ENCODE measurements at places on chromosomes 7 and 10. TPM values are rescaled to one million over a fixed set of nuclear protein-coding genes. Genes with fewer than 3 reads are reported as not detected.

DNA sequence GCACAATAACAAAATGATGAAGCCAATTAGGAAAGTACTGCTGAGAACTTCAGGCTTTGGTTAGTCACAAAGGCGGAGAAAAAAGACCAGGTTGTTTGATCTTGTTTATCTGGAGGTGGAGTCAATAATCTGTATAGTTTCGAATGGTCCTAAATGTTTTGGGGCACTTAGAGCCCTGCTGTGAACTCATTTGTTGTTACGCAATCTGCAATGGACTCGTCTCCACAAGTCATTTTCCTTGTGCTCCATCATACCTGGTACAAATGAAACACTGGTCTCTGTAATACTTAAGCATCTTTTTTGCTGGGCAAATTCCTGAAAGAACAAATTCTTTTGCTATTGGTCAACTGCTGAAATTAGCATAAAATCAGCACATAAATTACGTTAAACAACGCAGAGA, 430.5 kb downstream of the GATA3 start:
- DNase-seq: no peak

GRCh38 chr7:150958062-150958552, 20.0 kb downstream of the KCNH2 start:
- no peak for DNase-seq

DNA sequence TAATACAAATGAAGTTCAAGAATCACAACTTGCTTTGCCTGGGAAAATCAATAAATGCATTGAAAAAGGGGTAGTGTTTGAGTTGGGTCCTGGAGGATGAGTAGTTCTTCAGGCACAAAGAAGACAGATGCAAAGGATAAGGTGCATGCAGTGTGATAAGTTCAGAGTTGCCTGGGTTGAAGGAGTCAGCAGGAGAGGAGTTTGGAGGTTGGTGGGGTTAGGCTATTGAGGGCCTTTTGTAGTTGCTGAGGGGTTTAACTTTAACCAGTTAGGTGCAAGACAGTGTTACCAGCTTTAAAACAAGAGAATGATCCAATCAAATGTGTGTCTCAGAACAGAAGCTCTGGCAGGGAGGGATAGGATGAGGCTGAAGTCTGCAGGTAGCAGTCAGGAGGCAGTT, 44.3 kb upstream of the GLCCI1 start:
- no peak for DNase-seq

- no peak for DNase-seq
These were observed 38.7 kb downstream of the PLXNA4 start for GRCh38 chr7:132537456-132538145.

GRCh38 chr10:13950543-13950939, 363.8 kb downstream of the PRPF18 start:
- no peak for DNase-seq

- no peak for DNase-seq
These were observed 213.4 kb downstream of the TAX1BP1 start for GRCh38 chr7:27953361-27953760.

- no peak for DNase-seq
These were observed 41.4 kb downstream of the GRID1 start for GRCh38 chr10:86325158-86325557.

SEMA4G gene
- total RNA-seq: 175 TPM

GRCh38 chr10:95315509-95315908, 24.7 kb upstream of the PDLIM1 start:
- DNase-seq: peak; percentile 9

PRLHR gene
- total RNA-seq: not detected

- DNase-seq: no peak
These were observed 108.9 kb upstream of the SP8 start for GRCh38 chr7:20895563-20895962.

CYP17A1 gene
- total RNA-seq: not detected

LBX1 gene
- not detected for total RNA-seq

DNA sequence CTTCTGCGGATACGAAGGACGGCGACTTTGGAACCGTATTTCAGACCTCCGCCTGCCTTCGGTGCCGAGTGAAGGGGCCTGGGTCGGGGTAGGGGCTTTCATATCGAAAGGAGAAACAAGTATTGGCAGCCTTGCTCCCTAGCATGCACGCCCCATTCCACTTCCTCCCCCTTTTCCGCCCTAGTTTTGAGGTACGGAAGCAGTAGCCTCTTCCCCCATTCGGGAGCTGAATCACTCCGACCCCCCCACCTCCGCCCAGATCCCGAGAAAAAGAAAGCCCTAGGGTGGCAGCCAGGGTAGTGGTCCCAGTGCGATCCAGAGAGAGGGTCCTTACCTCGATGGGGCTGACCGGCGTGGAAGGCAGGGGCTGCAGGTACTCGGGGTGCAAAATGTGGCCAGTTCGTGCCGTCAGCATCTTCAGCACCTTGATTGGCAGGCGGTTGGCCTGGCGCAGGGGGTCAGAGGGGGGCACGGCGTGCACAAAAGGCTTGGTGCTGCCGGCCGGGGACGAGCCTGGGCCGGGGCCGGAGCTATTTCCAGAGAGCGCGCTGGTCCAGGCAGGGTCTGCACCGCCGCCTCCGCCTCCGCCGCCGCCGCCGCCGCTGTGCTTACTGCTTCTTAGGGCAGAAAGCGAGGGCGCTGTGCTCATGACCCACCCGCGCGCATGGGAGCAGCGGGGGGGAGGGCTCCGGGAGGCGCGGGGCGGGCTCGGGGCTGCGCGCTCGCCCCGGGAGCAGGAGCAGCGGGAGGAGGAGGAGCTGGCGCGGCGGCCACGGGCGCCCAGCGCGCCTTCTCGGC, 594 bp downstream of the ZNF503 start:
- DNase-seq: no peak

GRCh38 chr7:121480566-121481335, 84.6 kb upstream of the FAM3C start:
- DNase-seq: no peak

- DNase-seq: no peak
These were observed 125.1 kb upstream of the JCAD start for GRCh38 chr10:30184397-30185033.

PON1 gene
- not detected for total RNA-seq

- no peak for DNase-seq
These were observed 44.8 kb upstream of the SLC16A12 start for GRCh38 chr10:89580243-89580642.

DNA sequence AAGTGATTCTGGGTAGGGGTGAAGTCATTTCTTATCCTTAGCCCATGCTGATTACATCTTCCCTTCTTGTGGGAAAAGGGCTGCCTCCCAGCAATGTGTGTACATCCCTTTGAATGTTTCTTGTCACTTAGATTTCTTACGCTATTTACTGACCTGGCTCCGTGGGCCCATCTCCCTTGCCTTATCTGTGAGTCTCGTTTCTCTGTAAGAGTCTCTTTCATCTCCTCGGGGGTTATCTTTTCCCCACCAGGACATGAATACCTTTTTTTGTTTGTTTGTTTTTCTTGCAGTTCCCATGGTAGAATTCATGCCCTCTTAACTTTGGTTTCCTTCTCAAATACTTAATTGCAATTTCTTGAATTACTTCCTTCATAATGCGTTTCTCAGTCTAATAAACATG, 107.7 kb downstream of the BAMBI start:
- DNase-seq: no peak

DNA sequence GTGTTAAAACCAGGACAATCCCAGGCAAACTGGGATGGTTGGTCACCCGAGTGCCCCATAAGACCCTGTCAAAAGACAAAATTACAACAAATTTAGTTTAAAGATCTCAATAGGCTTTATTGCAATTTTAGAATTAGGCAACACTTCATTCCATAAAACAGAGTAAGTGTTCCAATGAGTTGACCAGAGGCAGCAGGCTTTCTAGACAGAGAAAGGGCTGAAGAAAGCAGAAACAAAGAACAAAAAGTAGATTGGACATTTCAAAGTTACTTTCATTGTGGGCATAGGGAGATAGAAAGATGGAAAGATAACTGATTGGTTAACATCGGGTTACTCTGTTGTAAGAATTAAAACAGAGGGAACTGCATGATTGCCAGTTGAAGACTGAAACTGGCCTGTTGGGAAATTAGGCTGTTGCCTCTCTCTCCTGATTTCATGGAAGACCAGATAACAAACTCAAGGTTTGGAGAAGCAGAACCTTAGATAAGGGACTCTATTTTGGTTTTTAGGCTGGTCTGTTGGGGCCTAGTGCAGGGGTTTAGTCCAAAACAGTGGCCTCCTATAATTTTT, 36.3 kb downstream of the ENTPD1 start:
- no peak for DNase-seq

CCDC172 gene
- not detected for total RNA-seq

DNA sequence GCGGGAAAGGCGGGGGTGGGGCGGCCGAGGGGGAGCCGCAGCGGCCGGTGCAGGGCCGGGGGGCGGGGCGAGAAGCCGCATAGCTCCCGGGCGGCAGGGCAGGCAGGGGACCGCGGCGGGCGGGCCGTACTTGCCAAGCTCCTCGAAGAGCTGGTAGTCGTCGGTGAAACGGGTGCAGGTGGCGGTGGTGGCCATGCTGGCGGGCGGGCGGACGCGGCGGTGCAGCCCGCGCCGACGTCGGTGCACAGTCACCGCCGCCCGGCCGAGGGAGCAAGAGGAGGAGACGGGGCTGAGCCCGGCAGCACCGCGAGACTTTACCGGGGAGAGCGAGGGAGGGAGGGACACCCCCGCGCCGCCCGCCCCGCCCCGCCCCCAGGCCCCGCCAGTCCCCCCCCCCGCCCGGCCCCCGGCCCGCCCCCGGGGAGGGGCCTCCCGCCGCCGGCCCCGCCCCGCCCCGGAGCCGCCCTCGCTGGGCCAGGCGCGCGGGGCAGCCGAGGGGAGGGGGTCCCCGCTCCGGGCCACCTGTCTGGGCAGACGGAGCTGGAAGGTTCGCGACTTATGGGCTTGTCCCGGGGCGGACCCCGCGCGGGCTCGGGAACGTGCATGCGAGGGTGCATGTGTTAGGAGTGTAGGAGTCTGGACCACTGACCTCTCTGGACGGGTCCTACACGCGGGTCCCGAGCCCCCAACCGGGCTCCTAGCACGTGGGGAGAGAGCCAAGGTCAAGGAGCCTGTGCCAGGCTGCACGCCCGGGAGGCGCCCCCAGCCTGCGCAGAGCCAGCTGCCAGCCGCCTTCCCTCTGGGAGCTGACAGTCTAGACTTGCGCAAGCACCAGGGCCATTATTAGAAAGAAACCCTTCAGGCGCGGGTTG, at the start of gene CAMK2G:
Gene CAMK2G, minus strand, starts transcription at position 289 of the 872 bp plus-strand sequence. Its CDS starts 94 bp downstream, at position 195.
- peak; percentile 91 for DNase-seq

- DNase-seq: no peak
These were observed 35.2 kb downstream of the NPY start for GRCh38 chr7:24319209-24319608.

DNA sequence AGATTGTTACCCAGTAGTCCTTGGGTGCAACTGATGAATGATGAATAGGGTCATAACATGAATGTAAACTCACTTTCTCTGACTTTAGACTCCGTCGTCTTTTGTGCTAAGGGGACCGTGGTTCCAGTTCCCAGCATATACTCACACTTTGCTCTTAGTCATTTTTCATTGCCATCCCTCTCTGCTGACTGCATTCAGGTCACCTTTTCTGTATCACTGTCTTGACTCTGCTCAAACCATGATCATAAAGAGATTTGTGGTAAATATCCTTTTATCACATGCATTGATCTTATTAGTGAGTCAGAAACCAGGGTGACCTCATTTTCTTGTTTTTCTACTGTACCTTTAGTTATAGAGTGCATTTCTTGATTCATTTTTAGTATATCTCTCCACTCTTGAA, 141.1 kb upstream of the AGR3 start:
- DNase-seq: no peak

DNA sequence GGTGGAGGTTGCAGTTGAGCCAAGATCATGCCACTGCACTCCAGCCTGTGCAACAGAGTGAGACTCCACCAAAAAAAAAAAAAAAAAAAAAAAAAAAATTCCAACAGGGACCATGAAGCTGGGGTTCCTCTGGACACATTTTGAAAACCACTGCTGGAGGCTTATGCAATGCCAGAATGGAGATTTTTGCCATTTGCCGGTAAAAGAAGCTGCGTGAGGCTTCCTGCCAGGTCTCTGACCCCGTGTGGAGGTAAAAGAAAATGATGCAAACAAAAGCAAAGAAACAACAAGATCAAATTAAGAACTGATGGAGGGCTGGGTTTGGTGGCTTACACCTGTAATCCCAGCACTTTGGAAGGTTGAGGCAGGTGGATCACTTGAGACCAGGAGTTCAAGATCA, 30.5 kb upstream of the PDZD8 start:
- no peak for DNase-seq

- DNase-seq: no peak
These were observed 184.7 kb downstream of the VTI1A start for GRCh38 chr10:112631501-112632400.

GRCh38 chr10:98444314-98445006, 2.3 kb downstream of the HPS1 start:
- no peak for DNase-seq

LRGUK gene
- total RNA-seq: 0.66 TPM

DNA sequence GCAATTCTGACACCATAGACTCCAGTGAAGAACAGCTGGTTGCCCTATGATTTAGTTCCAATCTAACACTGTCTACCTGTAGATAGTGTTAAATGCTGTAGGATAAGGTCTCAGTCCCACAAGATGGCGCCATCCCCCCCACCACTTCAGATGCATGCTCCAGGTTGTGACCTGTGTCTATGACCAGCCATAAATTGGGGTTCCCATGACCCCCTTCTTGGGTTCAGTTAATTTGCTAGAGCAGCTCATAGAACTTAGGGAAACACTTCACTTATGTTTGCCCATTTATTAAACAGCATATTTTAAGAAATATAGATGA, 13.1 kb downstream of the CCSER2 start:
- DNase-seq: no peak

DNA sequence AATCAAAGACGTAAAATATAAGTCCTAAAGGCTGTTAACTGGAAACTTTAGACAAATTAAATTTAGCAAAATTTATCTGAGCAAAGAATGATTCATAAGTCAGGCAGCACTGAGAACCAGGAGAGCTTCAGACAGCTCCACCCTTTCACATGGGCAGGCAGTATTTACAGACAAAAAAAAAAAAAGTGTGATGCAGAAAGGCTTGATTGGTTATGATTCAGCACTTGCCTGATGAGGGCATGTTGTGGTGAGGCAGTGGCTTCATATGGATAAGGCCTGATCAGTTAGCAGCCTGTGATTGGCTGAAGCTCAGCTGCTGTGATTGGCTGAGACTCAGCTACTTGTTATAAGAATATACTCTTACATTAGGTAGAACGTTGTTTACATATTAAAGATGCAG, 495.4 kb upstream of the POM121L12 start:
- DNase-seq: no peak

DNA sequence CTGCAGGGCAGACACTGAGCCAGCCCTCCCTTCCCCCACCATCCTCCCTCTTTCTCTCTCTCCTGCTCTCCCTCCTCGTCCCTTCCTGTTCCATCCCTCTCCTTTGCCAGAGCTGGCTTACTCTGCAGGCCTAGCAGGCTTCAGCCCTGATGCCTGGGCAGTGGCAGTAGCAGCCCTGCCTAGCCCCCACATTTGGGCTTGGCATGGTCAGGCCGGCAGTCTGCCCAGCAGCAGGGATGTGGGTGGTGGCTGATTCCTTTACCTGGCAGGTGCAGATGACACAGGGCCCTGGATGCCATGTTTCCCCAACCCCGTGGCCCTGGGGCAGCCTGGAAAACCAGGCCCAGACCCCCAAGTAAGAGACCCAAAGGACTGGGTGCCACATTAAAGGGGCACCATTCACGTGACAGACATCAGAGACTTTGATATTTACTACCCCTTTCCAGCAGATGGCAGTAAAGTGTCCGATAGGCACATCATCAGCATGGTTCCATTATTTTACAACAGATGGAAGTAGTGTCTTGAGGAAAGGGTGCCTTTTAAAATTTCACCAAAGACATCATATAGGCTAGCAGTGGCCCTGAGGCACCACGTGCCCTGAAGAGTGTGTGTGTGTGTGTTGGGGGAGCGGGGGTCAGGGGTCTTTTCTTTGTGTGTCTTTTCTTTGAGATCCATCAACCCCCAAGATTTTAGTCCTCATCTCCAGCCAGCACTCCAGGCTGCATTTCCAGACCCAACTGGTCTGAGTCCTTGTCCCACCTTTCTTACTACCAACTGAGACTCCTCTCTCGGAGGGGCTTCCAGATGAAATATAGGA, 5.9 kb downstream of the KCP start:
- no peak for DNase-seq

Measured in Peyer's patch (tissue), 4 donors.